ENCODE measurements at places on chromosomes 4 and X.

GRCh38 chr4:93433840-93434239, 394.7 kb upstream of the ATOH1 start:
- no peak for DNase-seq

DNA sequence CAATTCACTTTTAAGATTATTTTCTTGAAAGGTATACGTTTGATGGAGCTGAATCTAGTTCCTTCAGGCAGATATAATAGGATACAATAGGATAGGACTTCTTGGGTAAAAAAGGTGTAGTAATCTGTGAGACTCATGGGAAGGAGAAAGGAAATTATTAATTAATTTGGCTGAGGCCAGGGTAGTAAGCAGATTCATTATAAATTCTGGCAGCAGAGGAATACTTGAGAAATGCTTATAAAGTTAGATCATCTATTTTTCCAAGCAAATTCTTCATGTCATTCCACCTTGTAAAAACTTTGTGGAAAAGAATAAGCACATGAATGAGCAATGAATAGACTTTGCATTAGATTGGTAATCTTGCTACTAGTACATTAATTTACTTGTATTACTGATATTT, 46.9 kb downstream of the GYPE start:
- DNase-seq: no peak

DNA sequence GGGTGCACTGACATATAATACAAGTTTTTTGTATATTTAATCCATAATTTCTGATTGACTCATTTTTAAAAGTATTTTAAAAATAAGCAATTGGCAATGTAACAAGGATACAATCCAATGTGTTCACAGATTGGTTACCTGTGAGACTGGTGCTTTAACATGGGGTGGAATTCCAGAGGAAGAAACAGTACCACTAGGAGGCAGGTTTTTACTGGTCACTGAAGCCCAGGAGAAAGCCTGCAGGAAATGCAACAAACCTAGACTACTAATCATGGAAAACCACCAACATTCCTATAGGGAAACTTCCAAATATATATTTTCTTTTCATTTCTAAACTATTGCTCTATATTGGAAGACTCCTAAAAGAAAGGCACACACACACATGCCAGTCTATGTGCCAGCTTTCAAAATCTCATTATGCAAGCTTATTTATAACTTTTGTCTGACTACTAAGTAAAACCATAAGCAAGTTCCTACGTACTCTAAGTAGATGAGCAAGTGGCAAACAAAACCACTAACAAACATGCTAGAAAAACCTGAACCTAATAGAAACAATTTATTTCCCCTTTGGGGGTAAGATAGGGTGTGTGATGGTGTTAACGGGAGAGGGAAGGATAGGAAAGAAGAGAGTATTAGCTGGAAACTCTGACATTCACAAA, 19.2 kb downstream of the G3BP2 start:
- DNase-seq: no peak

- no peak for DNase-seq
Observed at GRCh38 chr4:93659629-93660028, 168.9 kb upstream of the ATOH1 start.

DNA sequence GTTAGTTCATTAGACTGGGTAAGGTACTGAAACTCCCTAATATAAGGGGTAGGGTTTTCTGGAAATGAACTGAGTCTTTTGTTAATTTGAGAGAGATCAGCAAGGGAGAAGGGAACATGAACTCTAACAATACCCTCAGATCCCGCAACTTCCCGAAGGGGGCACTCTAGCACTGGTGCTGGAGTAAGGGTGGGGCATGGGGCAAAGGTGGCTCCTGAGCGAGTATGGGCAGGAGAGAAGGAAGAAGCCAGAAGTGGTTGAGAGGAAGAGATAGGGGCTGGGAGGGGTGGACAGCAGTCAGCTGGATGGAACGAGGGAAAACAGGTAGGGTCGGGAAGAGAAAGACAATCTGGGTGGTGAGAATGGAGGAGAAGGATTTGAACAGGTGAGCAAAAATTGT, 183.2 kb upstream of the MAGEE2 start:
- DNase-seq: no peak

All from stimulated activated CD4-positive, alpha-beta T cell treated with anti-CD3 and anti-CD28 coated beads, Interleukin-1b, Interleukin-23, amount 100 ng/mL, for 1 hour (primary cell).